ENCODE measurements at places on chromosomes 7 and 10.

- no peak for DNase-seq
These were observed 45.9 kb upstream of the BET1 start for GRCh38 chr7:94050046-94050445.

DNA sequence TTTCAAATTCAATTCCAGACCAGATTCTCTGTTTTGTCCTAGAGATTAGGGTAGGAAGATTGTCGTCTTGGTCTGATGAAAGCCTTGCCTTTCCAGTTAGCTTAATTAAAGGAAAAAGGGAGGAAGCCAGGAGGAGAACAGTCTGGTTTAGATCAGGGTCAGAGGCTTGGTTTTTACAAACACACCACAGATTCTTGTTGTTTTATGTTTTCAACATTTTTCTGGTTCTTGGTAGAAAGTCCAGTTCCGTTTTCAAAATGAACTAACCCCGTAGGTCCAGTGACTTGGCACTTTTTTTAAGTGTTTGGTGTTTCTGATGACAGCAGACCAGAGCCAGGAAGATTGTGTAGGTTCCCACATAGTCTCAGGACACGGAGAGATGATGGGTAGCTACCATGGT, 167.1 kb upstream of the INHBA start:
- DNase-seq: no peak

GRCh38 chr10:86290933-86291615, 75.5 kb downstream of the GRID1 start:
- DNase-seq: peak; percentile 2

- no peak for DNase-seq
These were observed 182.1 kb upstream of the PLXDC2 start for GRCh38 chr10:19634163-19634562.

DNA sequence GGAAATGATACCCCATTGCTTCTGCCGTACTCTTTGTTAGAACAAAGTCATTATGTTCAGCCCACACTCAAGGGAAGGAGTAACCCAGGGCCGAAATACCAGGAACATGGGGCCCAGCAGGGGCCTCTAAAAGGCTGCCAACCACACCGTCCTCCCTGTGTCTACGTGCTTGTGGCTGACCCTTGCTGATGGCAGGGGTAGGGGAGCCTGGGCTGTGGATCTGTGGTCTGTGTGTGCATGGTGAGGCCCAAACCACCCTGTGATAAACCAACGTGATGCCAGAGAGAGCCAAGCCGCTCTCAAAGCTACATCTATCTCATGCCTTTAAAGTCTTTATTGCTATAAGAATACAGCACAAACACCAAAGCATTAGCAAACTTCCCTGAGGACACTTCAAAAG, 159.2 kb downstream of the CCDC3 start:
- DNase-seq: no peak

- no peak for DNase-seq
These were observed 171.5 kb downstream of the DIP2C start for GRCh38 chr10:517872-518475.

DNA sequence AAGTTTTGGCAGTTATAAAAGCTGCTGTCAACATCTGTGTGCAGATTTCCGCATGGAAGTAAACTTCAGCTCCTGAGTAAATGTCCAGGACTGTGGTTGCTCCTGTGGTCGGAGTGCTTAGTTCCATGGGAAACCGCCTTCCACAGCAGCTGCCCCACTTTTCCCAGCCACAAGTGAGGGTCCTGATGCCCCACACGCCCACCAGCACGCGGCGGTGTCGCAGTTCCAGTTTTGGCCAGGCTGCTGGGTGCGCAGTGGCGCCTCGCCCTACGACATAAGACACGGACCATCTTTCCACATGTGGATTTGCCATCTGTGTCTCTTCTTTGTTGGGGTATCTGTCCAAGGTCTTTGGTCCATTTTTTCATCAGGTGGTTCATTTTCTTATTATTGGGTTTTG, 167.1 kb downstream of the DIP2C start:
- DNase-seq: no peak

DNA sequence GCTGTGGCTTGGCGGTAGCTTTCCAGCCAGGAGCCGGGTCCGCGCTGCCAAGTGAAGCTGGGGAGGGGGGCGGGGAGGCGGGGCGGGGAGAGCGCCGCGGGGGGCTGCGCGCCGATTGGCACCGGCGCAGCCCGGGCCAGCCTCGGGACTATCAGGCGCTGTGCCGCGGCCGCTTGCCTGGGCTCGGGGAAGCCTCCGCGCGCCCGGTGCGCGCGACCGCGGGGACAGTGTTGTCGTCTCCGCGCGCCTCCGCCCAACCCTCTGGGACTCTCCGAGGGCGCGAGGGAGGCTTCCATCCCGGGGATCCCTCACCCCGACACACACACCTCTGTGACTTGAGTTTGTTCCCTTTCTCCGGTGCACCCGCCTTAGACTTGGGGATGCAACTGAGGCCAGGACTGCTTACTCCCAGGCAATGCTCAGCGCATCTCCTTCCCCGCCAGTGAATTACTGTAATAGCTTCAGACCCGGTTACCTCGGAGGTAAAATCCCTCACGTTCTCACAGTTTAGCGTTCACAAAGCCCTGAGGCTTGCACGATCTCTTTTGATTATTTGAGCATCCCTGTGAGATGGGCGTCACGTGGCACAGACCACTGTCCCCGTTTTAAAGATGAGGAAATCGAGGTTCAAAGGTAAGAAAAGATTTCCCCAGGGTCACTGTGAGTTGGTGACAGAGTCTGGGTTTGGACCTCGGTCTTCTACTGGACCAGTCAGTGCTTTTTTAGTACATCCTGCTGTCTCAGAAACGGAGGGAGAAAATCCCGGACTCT, at the start of gene NKX1-2:
Gene NKX1-2 (minus strand): TSS at position 24 of the 771 bp plus-strand sequence. CDS start 92 bp downstream, outside the sequence.
- DNase-seq: peak; percentile 45

- no peak for DNase-seq
These were observed 1.3 kb upstream of the ZAN start for GRCh38 chr7:100731937-100732636.

DNA sequence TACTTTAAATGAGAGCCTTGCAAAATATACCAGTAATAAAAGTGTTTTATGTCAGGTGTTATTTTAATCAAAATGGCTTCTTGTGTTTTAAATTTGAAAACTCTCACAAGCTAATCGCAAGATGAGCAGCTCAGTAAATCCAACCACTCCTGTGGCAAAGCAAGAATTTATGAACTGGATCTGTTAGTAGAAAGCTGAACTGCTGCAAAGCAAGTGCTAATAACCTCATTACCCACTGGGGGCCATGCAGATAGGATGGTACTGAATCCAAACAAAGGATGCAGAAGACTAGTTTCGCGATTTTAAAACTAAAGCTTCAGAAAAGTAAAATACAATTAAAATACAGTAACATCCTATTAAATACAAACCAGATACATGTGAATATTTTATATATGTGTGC, 468.0 kb downstream of the PARD3 start:
- no peak for DNase-seq

DNA sequence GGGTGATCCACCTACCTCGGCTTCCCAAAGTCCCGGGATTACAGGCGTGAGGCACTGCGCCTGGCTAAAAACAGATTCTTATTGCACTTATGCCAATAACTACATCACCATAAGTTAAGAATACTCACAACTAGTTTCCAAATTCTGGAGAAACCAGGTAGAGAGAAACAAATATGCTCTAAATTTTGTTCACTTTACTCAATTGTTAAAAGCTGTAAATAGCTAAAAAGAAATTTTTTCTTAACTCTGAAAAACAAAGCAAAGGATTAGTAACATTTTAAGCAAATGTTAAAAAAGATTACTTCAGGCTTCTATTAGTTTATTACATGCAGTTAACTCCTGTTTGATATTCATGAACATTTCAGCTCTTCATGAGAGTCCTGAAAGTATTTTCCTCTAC, 28.3 kb upstream of the ZMIZ2 start:
- DNase-seq: no peak

DNA sequence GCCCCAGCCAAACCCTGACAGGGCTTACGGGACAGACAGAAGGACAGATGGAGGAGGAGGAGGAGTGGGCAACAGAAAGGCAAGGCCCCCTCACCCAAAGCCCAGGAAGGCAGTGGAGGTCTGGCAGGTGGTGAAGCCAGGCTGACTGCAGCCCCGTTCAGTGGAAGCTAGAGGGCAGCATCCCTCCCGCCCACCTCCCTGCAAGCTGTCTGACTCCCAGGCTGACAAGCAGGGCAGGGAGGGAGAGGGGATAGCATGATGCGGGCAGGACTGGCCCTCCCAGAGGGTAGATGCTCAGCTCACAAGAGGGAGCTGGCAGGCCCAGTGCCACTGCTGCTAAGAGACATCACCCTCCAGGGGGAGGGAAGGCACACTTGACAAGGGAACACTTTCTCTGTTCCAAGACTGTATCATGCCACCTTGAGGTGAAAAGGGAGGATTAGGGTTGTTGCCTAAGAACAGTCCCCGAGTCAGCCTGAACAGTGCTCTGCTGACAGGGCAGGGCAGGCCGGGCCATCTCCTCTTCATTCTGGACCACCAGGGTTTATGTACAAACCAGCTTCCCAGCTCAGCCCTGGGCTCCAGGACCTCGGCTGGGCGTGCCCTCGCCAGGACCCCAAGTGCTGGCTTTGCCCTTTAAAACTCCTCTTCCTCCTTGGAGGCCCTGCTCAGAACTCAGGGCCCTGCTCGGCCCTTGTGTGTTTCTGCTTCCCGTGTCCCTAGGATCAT, 61.8 kb downstream of the RASGEF1A start:
- peak; percentile 79 for DNase-seq

- no peak for DNase-seq
These were observed 1.5 kb upstream of the EBLN1 start for GRCh38 chr10:22219308-22219707.

DNA sequence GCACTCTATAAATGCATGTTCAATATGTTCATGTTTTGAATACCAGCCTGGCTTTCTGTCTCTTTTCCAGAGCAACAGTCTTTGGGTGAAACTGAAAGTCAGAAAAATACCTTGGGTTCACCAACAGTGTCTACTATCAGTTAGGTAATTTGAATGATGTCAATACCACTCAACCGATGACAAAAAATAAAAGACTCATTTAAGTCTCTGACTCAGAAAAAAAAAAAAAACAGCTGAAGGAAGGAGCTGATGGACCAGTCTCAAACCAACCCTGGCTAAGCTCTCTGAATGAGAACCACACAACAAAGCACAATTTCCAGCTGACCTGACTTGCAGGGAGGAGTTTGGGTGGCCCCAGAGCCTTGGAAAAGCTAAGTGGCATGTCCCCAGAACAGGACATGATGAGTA, 42.5 kb downstream of the ABLIM1 start:
- DNase-seq: no peak

DNA sequence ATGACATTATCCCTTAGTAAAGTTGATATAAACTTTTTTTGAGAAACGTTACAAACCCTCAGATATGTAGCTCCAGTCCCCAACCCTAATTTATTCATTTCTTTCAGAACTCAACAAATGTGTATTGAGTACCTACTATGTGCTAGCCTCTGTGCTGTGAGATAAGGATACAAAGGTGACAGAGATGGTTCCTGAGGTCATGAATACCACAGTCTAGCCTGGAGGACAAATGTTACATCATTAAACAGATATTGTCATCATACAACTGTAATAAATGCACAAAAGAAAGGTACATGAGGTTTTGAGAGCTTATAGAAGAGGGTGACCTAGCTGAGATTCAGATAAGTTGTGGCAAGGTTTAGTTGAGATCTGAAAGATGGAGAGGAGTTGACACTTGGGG, 4.4 kb upstream of the WIPF3 start:
- no peak for DNase-seq

- DNase-seq: no peak
These were observed 31.4 kb downstream of the FEZF1 start for GRCh38 chr7:122273117-122273516.

DNA sequence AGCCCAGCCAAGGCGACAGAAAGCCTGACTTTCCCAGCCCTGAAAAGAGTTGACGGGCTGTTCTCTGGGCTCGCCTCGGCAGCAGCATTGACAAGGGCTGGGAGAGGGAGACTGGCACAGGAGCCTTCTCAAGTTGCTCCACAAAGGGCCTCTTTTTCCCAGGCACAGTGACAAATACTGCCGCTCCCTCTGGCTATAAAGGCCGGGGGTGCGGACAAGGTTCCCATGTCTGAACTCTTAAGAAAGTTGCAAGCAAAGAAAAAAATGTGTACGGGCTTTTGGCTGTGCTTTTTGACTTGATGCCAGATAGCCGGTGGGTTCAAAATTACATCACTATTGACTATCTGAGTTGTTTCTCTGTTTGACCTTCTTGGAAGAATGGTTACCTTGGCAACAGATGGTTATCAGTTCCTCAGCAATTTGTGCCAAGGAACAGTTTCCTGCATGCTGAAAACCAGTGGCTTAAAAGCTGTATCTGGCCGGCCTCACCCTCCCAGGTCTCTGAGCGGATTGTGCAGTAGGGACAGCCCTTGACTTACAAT, 115.9 kb upstream of the EEPD1 start:
- DNase-seq: no peak

DNA sequence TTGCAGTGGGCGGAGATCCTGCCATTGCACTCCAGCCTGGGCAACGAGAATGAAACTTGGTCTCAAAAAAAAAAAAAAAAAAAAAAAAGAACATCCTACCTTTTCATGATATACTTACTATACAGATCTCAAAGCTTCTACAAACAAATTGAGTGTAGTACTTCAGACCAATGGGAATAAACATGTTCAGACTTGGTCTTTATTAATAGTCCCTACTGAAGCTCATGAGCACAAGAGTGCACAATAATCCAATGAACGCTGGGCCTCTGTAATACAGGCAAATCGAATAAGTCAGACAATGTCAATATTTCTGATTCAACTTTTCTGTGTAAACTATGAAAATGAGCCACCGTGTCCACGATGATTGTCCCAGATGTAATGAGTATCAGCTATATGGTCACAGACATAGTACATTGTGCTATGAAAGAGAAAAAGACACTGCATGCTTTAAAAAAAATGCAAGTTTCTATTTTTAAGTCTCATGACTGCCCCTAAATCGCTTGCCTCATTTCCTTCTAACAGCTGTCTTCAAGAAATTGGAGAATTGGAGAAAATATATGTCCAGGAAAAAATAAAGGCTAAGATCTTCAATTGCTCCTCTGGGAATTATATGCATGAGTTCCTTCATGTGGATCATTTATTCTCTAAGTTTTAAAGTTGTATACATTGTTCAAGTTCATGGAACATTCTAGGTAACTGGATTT, 64.0 kb upstream of the CTTNBP2 start:
- DNase-seq: no peak

DNA sequence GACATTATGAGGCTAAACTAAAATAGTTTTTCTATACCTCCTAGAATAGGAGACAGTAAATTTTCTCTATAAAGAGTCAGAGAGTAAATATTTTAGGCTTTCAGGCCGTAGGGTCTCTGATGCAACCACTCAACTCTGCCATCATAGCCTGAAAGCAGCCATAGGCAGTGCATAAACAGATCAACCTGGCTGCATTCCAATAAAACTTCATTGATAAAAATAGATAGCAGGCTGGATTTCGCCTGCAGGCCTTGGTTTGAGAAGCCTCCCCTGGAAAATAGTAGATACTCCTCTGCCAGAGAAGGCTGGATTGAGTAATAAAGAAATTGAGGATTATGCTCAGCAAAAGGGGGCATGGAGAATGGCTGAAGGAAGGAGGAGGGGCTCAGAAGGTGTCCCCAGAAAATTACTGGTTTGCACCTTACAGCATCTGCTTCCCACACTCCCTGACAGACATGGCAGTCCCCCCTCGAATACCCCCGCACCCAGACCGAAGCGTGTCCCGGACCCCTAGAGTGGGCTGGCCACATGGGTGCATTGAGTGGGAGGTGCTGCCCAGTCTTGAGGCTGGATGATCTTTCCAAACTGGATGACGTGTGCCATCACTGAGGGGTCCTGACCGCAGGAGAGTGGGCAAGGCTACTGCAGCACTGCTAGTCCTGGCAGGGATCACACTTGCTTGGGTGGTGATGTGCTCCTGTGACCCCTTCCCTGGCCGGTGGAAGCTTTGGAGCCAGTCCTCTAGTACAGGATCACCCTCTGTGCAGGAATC, 126.6 kb downstream of the PTPN20 start:
- no peak for DNase-seq

Measured in WERI-Rb-1 (cell line).